NCI-H1105 (cell line): ENCODE measurements at places on chromosomes 5 and 9.

- no peak for DNase-seq
Measured at GRCh38 chr5:81739291-81739690, 11.6 kb downstream of the SSBP2 start.

DNA sequence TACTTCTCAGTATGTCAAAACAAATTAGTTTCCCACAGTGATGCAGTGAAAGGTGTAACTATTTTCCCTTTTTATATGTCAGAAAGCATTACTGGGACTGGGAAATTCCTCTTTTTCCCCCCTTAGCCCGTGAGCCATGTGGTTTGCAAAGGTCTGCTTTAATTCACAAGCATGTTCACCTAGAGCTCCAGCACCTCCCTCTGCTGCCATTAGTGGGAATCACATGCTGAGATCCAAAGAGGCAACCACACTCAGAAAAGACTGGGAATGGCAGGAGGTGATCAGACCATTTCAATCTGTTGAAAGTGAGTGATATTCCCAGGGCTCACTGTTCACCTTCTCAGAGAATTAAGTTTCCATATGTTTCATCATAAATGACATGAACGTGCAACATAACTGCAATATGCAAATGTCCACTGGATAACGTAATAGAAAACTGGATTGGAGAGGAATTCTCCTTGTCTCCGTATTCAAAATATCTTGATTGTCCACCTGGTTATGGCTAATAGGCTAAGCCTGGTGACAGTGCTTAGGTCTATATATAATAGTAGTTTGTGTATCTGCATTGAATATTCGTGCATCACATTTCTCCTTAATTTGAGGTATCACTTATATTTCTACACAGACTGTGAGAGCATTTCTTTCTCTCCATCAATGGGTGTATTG is 703.5 kb upstream of the WWC1 start:
- DNase-seq: no peak

DNA sequence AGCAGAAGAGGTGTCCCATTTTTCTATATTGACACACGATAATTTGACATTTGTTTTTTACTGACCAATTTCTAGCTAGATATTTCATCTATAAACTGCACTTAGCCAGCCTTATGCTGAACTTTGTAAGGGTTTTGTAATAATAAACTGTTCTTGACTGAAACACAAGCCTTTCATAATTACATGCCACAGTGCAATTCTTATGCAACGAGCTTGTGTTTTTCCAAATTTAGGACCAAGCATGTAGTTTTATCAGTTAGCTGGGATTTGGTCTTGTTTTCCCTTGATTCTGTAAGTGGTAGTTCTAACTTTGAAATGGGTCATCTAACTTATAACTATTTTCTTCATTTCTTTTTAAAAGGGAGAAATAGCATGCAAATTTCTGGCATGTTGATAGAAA is 1.3 kb upstream of the LURAP1L start:
- DNase-seq: no peak

- no peak for DNase-seq
Measured at GRCh38 chr5:52531105-52531504, 256.6 kb upstream of the ITGA1 start.

DNA sequence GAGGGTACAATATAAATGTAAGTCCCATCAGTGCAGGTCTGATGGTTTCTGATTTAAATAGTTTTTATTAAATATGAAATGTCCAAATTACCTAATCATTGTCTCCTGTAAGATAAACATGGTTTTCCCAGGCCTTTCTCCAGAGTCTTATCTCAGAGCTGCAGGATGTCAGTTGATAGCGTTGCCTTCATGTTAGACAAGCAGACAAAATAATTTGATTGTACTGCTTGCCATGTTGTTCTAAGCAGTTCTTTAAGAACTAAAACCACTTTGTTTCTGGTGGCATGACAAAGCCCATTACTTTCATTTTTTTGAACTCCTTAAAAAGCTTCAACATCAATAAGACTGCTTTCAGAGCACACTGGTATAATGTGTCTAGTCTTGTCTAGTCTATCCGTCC is 1073.5 kb downstream of the MAT2B start:
- DNase-seq: no peak

GRCh38 chr5:139660105-139660922 is 12.2 kb downstream of the CXXC5 start:
- no peak for DNase-seq

GRCh38 chr5:168976311-168976970 is 324.5 kb downstream of the SLIT3 start:
- no peak for DNase-seq

GRCh38 chr9:124853605-124854143 is 414 bp downstream of the WDR38 start:
- no peak for DNase-seq

- DNase-seq: no peak
Measured at GRCh38 chr9:1125741-1126140, 75.6 kb downstream of the DMRT2 start.

GRCh38 chr5:143061161-143061945 is 291.2 kb downstream of the ARHGAP26 start:
- no peak for DNase-seq

- DNase-seq: no peak
Measured at GRCh38 chr5:93632327-93632726, 49.3 kb downstream of the NR2F1 start.

DNA sequence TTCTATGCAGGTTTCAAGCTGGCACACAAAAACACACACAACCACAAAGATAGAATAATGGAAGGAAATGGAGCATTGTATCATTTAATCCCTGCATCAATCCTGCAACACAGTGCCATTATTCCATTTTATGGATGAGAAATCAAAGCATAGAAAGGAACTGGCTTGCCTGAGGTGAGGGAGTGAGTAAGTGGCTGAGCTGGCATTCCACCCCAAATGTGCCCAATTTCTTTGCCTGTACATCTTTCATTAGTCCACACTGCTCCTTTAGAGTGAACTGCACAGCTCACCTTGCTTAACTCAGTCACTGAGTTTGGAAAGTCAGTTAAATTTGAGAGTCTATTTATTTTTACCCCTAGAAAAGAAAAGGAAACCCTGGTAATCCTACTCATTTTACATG is 28.9 kb downstream of the ZNF366 start:
- DNase-seq: no peak

DNA sequence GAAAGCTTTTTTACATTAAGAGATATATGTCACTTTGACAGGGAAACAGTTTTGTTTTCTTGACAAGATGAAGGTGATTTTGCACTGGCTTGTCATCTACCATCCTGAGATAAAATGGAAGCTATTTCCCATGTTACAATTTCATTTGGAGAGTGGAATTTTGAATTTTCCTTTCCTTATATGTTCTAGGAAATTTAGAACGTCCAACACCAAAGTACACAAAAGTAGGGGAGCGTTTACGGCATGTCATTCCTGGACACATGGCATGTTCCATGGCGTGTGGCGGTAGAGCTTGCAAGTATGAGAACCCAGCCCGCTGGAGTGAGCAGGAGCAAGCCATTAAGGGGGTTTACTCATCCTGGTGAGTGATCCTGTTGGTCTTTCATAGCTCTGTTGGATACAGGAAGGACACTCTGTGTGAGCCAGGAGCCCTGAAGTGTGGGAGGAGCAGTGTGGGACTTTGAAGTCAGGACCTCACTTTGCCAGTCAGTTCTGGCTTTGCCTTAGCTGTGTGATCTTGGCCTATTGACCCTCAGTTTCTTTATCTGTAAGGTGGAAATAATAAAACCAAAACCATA is 887 bp downstream of the PTPDC1 start:
- no peak for DNase-seq

GRCh38 chr5:151739395-151739794 is 19.0 kb downstream of the ATOX1 start:
- DNase-seq: no peak

DNA sequence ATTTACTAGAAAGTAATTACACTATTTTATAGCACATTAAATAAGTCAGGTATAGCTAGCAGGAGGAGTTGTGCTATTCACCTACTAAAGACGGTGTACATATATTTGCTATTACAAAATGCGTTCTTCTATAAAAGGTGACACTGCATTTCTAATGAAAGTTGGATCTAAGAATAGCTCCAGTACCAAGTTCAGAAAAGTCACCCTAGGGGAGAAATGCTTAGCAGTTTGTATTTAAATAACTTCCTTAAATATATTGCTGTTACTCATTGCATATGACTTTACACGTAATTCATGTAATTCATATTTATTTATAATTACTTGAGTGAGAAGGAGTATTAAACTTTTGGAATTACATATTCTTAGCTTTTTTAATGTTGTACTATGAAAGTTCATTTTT is 7.0 kb upstream of the SUB1 start:
- DNase-seq: no peak

- DNase-seq: no peak
Measured at GRCh38 chr5:51104556-51104955, 278.7 kb upstream of the ISL1 start.

DNA sequence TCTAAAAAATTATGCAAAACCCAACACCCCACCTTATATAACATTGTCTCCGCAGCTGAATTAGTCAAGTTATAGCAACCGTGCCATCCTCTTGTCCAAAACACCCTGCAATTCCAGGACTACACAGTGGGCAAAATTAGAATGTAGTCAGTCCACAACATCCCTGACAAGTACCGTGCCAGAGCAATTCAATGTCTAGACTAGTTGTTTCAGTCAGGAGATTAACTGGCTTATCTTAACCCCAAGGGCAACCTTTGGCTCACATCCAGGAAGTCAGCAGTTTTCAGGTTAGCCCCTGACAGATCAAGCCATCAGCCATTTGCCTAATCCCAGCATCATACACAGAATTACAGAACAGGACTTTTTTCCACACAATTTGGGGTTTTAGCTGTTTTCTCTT is 240.8 kb upstream of the TMEM161B start:
- no peak for DNase-seq

DNA sequence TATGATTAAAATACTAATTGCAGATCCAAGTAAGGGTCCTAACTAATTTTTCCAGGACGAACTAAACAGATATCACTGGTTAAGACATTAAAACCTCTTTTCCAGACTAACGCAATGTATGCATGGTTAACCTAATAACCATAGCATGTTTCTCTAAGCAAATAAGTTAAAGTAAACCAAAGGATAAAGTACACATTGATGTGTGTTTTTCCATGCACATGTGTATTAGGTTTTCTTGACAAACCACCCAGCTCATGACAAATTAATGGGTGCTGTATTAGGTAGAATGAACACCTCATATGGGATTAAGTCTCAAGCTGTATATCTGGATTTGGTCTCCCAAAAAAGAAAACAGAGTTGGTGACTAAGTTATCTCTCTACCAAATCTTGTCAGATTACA is 45.6 kb downstream of the ANKH start:
- no peak for DNase-seq

- no peak for DNase-seq
Measured at GRCh38 chr5:55236800-55237199, 3.4 kb upstream of the CCNO start.

- no peak for DNase-seq
Measured at GRCh38 chr9:124797343-124798103, 20.6 kb downstream of the OLFML2A start.

DNA sequence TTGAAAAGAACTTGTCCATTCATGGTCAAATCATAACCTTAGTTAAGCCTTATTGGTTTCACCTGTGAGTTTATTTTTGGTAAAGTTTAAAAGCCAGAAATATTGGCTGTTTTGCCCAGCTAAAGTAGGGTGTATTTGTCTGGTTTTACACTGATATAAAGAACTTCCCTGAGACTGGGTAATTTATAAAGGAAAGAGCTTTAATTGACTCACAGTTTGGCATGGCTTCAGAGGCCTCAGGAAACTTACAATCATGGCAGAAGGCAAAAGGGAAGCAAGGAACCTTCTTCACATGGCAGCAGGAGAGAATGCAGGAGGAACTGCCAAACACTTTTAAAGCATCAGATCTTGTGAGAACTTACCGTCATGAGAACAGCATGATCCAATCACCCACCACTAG is 55.3 kb downstream of the JAKMIP2 start:
- DNase-seq: no peak

GRCh38 chr5:157772127-157772526 is 28.6 kb downstream of the LSM11 start:
- no peak for DNase-seq

- DNase-seq: peak; percentile 63
Measured at GRCh38 chr9:33623658-33624586, 99.9 kb downstream of the ANKRD18B start.

GRCh38 chr9:93567271-93567959 is 9.0 kb upstream of the PHF2 start:
- no peak for DNase-seq

- DNase-seq: peak; percentile 57
Measured at GRCh38 chr9:126472198-126472947, 141.4 kb upstream of the LMX1B start.

DNA sequence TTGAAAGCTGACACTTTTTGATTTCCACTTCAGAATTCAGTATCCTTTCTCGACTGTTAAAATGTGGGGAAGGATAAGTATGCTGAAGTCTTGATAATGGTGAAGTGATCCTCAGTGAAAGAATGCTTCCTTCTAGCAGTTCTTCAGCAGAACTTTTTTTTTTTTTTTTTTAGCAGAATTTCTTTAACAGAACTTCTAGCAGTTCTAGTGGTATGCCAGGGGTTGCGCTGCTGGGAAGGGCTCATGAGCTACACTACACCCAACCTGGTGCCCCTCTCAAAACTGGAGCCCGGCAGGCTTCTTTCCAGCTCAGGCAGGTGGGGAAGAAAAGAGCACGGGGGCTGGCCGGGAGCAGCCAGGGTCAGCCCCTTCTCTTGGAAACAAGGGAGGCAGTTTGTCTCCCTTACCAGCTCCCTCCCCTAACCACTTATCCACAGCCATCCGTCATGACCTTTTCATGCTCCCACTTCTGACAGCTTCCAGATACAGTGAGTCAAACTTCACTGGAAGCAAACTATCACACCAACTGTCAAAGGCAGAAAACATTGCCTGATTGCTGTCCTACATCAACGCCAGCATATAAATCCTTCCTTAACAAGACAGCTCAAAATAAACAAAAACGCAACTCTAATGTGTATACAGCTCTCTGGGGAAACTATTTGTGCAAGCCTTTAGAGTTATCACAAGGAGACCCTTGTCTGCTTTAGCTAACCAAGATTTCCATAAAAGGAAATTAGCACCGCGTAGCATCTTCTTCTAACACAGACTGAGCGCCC is 211.5 kb downstream of the GAPVD1 start:
- DNase-seq: peak; percentile 4

DNA sequence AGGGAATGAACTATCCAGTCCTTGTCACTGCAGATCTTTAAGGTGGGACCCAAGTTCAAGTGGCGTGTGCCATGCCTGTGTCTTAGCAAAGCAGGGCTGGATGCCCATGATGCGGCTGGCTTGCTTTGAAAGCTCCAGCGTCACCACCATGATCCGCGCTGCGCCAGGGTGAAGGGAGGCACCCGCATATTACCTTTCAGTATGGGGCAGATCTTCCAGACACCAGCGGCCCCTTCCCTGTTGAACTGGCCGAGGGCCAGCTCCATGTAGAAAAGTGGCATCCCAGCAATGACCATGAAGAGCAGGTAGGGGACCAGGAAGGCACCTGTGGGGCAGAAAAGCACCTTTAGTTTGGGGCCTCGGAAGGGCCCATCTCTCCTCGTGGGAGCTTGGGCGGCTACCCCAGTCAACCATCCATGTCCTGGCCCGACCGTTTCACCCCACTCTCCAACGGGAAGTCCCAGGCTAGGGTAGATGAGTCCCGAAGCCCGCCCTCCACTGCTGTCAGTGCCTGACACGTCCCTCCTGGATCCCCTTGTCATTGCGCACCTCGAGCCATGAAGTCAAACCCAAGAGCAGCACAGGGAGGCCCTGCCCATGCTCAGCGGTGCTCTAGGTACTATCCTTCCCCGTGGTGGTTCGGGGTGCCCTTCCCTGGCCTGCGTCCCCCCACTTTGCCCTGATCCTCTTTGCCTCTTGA is 3.9 kb downstream of the SLC6A3 start:
- no peak for DNase-seq
